ENCODE measurements at places on chromosomes 2 and 18.

- peak; percentile 80 for DNase-seq
Measured at GRCh38 chr2:46521215-46521683, 41.9 kb downstream of the TMEM247 start.

GRCh38 chr2:42961961-42962360, 169.6 kb upstream of the HAAO start:
- no peak for DNase-seq

DNA sequence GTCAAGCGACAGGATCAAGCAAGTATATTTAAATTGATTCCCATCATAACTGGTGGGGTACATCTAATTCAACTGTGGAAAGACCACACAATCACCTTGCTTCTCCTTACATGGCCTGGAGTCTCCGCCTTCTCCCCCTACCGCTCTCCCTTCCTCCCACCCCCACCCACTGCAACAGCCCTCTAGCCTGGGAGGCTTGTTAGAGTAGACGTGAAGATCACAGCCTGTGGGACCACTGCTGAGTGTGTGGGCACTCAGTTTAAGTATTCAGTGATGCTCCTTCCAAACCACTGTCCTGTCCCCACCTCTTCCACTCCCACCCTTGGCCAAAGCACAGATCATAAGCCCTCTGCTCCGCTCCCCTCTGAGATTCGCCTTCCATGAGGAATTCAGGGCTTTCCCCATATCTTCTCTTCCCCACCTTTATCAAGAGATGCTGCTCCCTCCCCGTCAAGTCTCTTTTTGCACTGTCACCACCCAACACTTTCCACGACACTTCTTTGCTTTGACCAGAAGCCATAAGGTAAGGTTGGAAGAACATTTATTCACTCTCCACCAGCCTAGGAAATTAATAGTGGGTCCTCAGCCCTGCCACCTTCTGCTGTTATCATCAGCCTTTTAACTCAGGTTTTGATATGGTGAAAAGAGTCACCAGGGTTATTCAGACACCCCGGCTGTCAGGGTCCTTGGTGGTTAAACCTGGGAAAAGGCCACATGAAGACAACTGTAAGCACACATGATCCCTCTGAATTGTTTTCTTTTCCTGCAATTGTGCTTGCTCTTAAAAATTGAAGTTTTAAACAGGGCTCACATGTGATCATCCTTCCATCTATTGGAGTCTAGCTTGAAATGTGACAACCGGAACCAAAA, 1.7 kb downstream of the METTL4 start:
- DNase-seq = no peak

DNA sequence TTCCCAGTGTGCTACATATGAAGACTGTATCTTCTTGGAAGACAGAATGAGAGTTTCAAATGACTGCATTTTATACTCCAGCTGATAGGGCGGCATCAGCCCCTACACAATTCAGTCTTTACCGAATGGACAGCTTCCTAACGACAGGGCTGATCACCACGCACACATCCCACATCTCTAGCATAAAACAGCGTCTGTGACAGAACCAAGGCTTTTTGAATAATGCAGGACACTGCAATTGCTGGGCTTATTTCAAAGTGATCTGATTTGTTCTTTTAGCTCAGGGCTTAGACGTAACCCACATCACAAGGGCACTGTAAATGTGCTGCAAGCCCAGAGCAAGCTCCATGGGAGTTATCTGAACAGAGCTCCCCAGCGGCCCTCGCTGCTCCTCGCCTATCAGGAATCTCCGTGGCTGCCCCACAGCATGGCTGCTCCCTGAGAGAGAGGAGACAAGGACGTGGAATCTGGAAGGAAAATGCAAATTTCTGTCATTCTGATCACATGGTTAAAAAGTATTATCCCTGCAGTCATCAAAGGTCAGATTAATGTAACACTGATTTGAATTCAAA, 158.5 kb upstream of the ALKAL2 start:
- no peak for DNase-seq

- no peak for DNase-seq
Measured at GRCh38 chr2:200275295-200276013, 31.0 kb upstream of the SPATS2L start.

DNA sequence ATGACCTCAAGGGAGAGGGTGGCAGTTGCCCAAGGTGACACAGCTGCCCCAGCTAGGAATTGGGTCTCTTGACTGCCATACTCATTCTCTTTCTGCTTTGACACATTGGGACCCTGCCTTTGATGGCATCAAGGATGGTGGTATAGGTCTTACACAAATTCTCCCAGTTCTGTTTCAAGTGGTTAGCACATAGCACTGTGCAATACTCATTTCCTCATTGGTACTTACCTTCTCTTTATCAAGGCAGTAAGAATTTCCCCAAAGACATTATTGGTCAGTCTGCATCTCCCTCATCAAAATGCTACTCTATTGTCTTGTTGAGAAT, 35.9 kb upstream of the CCDC93 start:
- no peak for DNase-seq

- DNase-seq = no peak
Measured at GRCh38 chr2:55918856-55919255, 4.7 kb downstream of the EFEMP1 start.

DNA sequence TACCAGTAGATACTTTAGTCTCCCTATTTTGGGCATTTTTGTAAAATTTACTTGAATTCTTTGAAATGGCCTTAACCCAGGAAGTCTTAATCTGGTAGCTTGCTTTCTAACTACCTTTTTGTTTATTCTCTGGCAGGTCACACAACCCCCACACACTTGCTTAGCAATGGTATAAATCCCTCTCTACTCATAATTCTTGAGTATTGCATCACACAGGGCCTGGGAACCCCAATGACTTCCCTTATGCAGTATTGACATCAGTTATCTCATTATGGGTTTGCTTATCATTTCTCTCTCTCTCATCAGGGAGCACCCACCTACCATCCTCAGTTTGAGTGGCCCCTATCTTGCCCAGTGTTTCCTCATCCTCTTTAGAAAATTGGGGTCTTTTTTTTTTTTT, 207.1 kb downstream of the KCNS3 start:
- no peak for DNase-seq

DNA sequence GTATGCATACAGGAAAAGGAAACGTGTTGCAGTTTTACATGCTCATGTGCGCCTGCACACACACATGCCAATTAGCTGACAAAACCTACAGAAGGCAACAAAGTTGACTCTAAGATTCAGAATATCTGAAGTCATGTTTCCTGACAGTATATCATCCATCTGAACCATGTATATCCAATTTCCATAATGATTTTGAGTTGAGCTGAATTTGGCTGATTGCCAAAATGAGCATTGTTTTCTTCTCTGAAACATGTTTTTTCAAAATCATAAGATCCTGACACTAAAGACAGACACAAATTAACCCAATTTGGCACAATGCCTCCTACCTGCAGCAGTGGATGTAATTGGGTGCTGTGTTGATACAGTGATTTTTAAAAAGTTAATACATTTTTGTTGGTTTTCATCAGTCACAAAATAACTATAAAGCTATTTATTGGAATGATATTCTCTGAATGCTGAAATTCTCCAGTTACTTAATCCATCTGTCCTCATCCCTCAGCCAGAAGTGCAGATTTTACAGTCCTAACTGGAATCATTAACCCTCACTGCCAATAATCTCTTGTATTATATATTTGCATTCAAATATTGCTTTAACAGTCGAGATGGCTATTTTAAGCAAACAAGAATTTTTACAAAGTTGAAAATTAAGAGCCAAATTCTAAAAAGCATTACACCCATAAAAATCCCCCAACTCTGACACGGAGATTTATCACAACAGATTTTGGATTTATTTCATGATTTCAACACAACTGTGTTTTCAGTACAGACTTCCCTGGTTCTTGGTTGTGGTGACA, 161.7 kb upstream of the LMAN1 start:
- no peak for DNase-seq

- no peak for DNase-seq
Measured at GRCh38 chr2:9535177-9535576, 20.5 kb downstream of the ADAM17 start.
